ENCODE measurements at places on chromosomes 13 and 19. TPM values are rescaled to one million over a fixed set of nuclear protein-coding genes. Genes with fewer than 3 reads are reported as not detected.
A peak's percentile ranks its signal among the peaks of the same experiment; 100 is the strongest.

DNA sequence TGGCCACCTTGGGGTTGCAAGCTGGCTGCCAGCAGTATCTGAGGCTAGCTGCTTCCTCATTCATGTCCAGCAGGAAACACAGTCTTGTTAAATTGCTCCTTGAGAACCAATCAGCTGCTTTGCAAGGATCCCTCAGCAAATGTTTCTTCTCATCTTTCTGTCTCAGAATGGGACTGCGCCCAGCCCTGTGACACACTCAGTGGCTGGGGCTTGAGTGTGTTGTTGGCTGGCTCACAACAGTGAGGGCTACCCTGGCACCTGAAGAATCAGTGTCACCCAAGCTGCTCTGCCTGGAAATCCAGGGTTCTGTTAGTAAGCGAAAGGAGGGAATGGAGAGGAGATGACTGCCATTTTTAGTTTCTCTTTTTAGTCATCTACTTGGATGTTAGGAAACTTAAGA is 317.2 kb downstream of the DCT start:
- H3K4me3 ChIP-seq, result no peak overlapping the region
- H3K27ac ChIP-seq, result no peak overlapping the region
- no peaks in the 10 kb centered on the region for H3K27me3 ChIP-seq
- no peaks in the 10 kb centered on the region for H3K36me3 ChIP-seq
- no peaks in the 10 kb centered on the region for H3K4me1 ChIP-seq

DNA sequence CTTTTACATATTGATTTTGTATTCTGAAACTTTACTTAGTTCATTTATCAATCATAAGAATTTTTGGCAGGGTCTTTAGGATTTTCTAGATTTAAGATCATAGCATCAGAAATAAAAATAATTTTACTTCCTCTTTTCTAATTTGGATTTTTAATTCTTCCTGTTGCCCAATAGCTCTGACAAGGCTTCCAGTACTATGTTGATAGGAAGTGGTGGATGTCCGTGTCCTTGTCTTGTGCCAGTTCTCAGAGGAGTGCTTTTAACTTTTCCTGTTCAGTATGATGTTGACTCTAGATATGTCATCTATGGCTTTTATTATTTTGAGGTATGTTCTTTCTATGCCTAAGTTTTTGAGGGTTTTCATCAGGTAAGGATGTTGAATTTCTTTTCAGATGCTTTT is 7.7 kb upstream of the KIR2DL4 start:
- H3K36me3 ChIP-seq, result no peaks in the 10 kb centered on the region
- H3K27me3 ChIP-seq, result no peaks in the 10 kb centered on the region
- no peak overlapping the region for H3K27ac ChIP-seq

- DNase-seq, result no peak
- H3K4me3 ChIP-seq, result no peak overlapping the region
These were observed 14.1 kb downstream of the TNFRSF19 start for GRCh38 chr13:23584275-23584674.

DNA sequence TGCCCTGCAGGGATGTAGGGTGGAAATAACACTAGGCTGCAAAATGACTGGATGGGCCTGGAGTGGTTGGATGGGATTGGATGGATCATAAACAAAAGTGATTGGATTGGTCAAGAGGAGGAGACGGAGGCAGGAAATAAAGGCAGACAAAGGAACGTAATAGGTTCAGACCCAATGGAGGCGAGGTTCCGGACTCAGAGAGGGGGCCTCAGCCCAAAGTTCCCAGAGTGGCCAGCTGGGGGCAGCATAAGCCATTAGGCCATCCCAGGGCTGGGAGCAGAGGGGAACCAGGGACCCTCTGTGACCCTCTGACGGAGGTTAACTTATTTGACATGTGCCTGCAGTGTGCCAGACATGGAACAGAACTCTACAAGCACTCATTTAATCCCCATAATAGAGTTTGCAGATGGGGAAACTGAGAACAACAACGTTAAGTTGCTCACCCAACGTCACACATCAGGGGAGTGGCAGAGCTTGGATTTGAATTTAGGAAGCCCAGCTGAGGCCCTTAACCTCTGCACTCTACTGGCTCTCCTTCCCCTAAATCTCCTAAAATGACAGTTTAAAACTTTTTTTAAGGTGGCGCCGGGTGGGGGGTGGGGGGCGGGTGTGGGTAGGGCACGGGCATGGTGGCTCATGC is 15.3 kb upstream of the MAP1S start:
- H3K4me3 ChIP-seq, result no peak overlapping the region
- no peak overlapping the region for H3K27ac ChIP-seq
- DNase-seq, result peak; percentile 33
- no peaks in the 10 kb centered on the region for H3K36me3 ChIP-seq
- no peaks in the 10 kb centered on the region for H3K4me1 ChIP-seq

DNA sequence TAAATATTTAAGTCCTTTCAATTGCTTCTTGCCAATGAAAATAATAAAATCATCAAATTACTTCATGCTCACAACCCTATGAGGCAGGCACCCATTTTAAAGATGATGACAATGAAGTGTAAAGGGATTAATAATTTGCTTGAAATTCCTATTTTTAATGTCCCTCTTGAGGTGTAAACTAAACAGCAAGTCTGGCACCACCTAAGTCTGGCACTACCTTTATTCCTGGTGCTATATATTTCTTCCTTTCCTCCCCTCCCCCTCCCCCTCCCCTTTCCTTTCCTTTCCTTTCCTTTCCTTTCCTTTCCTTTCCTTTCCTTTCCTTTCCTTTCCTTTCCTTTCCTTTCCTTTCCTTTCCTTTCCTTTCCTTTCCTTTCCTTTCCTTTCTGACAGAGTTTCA is 42.2 kb downstream of the FLT1 start:
- no peak overlapping the region for H3K4me3 ChIP-seq
- no peaks in the 10 kb centered on the region for H3K27me3 ChIP-seq
- H3K27ac ChIP-seq, result no peak overlapping the region
- H3K4me1 ChIP-seq, result no peaks in the 10 kb centered on the region
- no peaks in the 10 kb centered on the region for H3K36me3 ChIP-seq

GRCh38 chr19:1590641-1591397 is 1.8 kb downstream of the MBD3 start:
- H3K27ac ChIP-seq, result peak overlapping the region; percentile 99
- H3K36me3 ChIP-seq, result peaks cover 9% of the 10 kb centered on the region
- H3K4me1 ChIP-seq, result peaks cover 62% of the 10 kb centered on the region
- peak overlapping the region; percentile 72 for H3K4me3 ChIP-seq

DNA sequence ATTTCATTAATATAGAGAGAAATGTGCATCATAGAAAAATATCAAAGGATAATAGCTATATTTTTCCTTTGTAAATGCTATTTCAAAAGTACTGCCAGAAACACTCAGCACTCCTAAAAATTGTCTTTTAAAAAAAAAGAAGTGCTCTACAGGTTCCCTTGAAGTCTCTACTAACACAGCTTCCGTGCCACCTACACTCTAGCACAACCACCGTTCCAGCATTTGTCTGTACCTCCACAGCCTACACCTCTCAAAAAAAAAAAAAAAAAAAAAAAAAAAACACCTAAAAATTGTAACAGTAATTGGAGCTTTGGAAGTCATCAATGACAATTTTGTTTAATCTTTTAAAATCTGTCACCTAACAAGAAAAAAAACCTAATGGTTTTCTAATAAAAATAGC is 485.6 kb downstream of the MYO16 start:
- H3K27me3 ChIP-seq, result no peaks in the 10 kb centered on the region
- no peaks in the 10 kb centered on the region for H3K36me3 ChIP-seq
- H3K4me3 ChIP-seq, result no peak overlapping the region
- H3K4me1 ChIP-seq, result no peaks in the 10 kb centered on the region

DNA sequence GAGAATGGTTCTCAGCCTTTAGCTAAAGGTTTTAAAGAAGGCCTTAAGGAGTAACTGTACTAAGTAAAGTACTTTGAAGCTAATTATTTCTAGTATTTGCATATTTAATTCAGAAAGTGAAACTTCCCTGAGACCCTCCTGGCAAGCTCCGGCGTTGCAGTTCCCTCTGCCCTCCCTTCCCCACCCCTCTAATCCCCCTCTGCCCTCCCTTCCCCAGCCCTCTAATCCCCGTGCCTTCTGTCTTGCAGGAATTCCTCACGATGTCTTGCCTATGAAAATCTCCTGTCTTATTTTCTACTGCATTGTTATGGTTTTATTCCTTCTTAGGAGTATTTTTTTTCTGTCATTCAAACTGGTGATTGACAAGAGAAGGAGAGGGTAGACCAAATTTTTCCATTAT is 236.9 kb downstream of the COL4A1 start:
- no peak overlapping the region for H3K4me3 ChIP-seq
- peaks cover 14% of the 10 kb centered on the region for H3K27me3 ChIP-seq
- no peak overlapping the region for H3K27ac ChIP-seq
- no peak for DNase-seq
- H3K4me1 ChIP-seq, result no peaks in the 10 kb centered on the region

DNA sequence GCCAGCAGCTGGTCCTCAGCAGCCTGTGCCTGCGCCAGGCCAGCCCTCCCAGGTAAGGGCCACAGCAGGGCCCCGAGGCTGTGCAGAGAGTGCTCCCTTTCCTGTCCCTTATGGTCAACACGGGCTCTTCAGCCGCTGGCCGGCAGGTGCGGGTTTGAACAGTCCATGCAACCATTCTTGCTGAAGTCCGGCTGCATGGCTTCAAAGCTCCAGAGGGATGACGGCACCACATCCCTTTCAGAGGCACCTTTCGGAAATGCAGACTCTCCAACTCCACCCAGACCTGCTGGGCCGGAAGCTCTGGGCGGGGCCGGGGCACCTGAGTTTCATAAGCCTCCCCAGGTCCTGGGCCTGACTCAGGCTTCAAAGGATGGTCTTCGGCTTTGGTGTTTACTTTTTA is 81.3 kb downstream of the SPACA7 start:
- no peak overlapping the region for H3K4me3 ChIP-seq

DNA sequence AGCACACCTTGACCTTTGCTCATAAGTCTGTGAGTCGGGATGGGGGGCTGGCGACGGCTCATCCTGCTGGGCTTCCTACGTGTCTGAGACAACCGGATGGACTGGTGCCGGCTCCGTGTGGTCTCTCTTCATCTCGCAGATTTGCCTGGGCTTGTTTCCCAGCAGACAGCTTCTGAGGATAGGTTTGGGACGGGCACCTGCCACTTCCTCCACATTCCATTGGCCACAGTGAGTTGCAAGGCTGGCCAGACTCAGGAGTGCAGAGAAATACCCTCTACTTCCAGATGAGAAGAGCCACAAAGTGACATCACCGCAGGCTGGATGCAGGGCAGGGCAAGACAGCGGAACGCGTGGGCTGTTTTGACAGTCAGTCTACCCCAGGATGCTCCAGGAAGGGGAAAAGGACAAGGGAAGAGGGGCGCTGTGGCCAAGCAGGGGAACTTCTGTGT is 48.1 kb downstream of the IRS2 start:
- no peak overlapping the region for H3K4me3 ChIP-seq
- H3K36me3 ChIP-seq, result no peaks in the 10 kb centered on the region
- no peaks in the 10 kb centered on the region for H3K4me1 ChIP-seq
- no peak for DNase-seq

DNA sequence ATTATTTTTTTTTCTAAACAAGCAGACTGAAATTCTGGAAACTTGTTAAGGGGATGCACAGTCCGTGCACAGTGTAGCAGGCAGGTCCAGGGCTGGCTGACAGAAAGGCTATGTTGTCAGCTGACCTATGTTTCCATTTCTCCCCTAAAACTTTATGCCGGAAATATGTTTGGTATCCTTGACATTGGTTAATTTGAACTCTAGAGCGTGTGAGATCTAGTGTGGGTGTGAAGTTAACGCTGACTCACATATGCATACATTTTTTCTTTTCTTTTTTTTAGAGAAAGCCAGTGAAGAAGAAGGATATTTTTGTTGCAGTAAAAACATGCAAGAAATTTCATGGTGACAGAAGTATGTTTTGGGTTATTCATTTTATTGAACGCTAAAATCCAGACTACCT is 76.6 kb downstream of the B3GLCT start:
- H3K27ac ChIP-seq, result no peak overlapping the region
- no peaks in the 10 kb centered on the region for H3K36me3 ChIP-seq
- H3K4me1 ChIP-seq, result no peaks in the 10 kb centered on the region
- no peaks in the 10 kb centered on the region for H3K27me3 ChIP-seq

- no peaks in the 10 kb centered on the region for H3K36me3 ChIP-seq
- H3K27ac ChIP-seq, result no peak overlapping the region
- no peaks in the 10 kb centered on the region for H3K27me3 ChIP-seq
- peaks cover 7% of the 10 kb centered on the region for H3K4me1 ChIP-seq
These were observed 254.9 kb downstream of the DLEU7 start for GRCh38 chr13:50588491-50589130.

DNA sequence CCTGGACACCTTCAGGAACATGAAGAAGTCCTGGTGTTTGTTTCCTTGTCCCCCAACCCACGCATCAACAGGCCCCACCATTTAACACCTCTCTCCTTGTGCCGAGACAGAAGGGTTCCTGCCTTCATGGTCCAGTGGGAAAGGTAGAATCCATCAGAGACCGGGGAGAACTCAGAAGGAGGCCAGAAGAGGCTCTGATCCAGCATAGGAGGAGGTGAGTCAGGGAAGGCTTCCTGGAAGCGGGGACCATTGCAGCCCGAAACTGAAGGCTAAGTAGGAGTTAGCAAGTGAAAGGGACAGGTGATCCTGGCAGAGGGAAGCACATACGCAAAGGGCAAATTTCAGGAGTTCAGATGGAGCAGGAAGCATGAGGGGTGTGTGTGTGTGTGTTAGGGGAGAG is 484 bp downstream of the ICAM3 start:
- H3K27ac ChIP-seq, result no peak overlapping the region
- H3K4me1 ChIP-seq, result peaks cover 65% of the 10 kb centered on the region
- no peak for DNase-seq
- no peaks in the 10 kb centered on the region for H3K36me3 ChIP-seq
- no peak overlapping the region for H3K4me3 ChIP-seq
- H3K27me3 ChIP-seq, result peaks cover 3% of the 10 kb centered on the region

GRCh38 chr19:21947775-21948174 is 63.0 kb downstream of the ZNF208 start:
- no peaks in the 10 kb centered on the region for H3K36me3 ChIP-seq
- DNase-seq, result no peak
- H3K4me1 ChIP-seq, result no peaks in the 10 kb centered on the region
- H3K27ac ChIP-seq, result no peak overlapping the region
- H3K27me3 ChIP-seq, result no peaks in the 10 kb centered on the region

GRCh38 chr13:98984983-98985382 is 7.1 kb upstream of the DOCK9 start:
- no peak for DNase-seq
- H3K27ac ChIP-seq, result no peak overlapping the region
- H3K4me3 ChIP-seq, result no peak overlapping the region
- H3K36me3 ChIP-seq, result no peaks in the 10 kb centered on the region
- H3K27me3 ChIP-seq, result no peaks in the 10 kb centered on the region

DNA sequence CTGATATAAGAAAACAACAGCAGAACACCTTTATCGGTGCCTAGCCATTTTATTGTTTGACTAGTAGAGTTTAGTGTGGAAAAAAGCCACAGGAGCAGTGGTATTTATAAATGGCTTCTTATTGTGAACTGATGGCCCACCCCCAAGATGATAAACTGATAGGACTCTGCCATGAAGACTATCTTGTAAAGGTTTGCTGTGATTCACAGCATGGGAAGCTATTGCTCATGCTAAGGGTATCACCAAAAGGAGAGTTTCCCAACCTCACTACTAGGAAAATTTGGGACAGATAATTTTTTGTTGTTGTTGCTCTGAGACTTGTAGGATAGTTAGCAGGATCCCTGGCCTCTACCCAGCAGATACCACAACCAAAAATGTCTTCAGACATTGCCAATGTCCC is 12.0 kb upstream of the SLC7A1 start:
- no peaks in the 10 kb centered on the region for H3K4me1 ChIP-seq
- H3K36me3 ChIP-seq, result no peaks in the 10 kb centered on the region
- no peak for DNase-seq
- no peak overlapping the region for H3K27ac ChIP-seq
- no peak overlapping the region for H3K4me3 ChIP-seq

PSG11 gene
- not detected for total RNA-seq

MYO16 gene
- total RNA-seq, result not detected

SMIM44 gene
- not detected for total RNA-seq

MBD3L5 gene
- not detected for total RNA-seq

STAP2 gene
- 39.0 TPM for total RNA-seq
